ENCODE measurements at places on chromosomes 12 and 14.

- no peak for DNase-seq
Observed at GRCh38 chr14:24281636-24282035, 10.2 kb upstream of the RABGGTA start.

GRCh38 chr12:43011383-43011926 lies 421.9 kb upstream of the PRICKLE1 start:
- DNase-seq, result no peak

DNA sequence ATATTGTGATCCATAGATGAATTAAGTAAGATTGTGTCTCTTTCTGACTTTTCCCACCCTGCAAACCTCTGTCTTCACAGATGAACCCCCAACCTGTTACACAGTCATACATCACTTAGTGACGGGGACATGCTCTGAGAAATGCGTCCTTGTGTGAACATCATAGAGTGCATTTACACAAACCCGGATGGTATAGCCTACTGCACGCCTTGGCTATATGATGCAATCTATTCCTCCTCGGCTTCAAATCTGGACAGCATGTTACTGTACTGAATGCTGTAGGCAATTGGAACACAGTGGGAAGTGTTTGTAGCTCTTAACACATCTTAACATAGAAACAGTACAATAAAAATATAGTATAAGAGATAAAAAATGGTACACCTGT lies 7.4 kb upstream of the TESPA1 start:
- no peak for DNase-seq

DNA sequence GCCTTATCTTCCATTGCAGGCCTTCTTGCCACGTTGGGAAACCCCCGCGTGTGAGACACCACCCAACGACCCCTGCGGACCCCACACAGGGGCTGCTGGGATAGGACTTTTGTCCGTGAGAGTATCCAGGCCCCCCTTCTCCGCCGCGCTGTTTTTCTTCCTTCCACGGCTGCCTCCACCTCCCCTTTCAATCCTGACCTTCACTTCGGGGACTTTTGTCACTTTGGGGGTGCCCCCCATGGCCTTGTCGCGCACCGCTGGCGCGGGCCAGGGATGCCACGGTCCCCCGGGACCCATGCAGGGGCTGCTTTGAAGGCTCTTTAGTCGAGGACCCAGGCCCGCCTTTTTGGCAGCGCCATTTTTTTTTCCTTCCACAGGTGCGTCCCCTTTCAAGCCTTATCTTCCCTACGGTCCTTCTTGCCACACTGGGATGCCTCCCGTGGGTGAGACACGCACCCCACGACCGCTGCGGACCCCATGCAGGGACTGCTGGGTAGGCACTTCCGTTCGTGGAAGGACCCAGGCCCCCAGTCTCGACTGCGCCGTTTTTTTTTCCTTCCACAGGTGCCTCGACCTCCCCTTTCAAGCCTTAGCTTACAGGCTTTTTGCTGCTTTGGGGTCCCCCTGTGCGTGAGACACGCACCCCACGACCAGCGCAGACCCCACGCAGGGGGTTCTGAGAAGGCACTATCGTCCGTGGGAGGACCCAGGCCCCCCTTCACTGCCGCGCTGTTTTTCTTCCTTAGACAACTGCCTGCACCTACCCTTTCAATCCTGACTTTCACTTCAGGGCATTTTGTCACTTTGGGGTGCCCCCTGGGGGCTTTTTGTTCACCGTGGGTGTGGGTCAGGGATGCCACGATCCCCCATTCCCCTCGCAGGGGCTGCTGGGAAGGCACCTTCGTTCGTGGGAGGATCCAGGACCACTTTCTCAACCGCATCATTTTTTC lies 267.4 kb downstream of the ALG10 start:
- no peak for DNase-seq

- DNase-seq, result no peak
Observed at GRCh38 chr12:1256991-1257390, 266.0 kb downstream of the ERC1 start.

GRCh38 chr12:123022846-123023245 lies 42.4 kb downstream of the ARL6IP4 start:
- no peak for DNase-seq

- DNase-seq, result no peak
Observed at GRCh38 chr14:100554082-100554677, 33.0 kb downstream of the BEGAIN start.

GRCh38 chr12:57006809-57007475 lies 596 bp upstream of the ZBTB39 start:
- DNase-seq, result no peak

DNA sequence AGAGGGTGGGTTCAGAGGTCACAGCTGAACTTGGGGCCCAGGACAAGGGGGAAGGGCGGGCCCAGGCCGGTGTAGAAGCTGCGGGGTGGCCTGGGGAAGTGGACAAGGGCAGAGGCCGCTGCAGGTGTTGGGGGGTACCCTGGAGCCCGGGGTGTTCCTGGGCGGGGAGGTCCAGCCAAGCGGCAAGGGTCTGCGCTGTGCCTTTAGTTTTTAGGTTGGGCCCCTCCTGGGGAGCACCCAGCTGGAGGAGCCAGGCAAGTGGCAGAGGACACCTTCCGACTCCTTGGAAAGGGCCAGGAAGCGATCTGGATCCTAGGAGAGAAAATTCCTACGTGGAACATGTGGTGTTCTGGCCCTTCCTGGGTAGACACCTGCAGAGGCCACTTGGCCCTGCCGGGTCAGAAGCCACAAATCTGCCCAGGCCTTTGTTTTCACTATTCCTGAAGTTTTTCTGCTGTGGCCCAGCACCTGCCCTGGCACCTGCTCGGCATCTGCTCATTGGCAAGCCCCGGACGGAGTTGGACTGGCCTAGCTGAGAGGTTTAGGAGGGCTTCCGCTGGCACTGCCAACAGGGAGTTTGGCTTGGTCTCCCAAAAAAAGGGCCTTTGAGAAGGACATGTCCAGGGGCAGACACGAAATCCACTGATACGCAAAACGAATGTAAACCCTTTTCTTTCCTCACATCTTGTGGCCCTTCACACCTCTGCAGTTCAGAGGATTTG lies 61.1 kb downstream of the SMUG1 start:
- DNase-seq, result no peak

DNA sequence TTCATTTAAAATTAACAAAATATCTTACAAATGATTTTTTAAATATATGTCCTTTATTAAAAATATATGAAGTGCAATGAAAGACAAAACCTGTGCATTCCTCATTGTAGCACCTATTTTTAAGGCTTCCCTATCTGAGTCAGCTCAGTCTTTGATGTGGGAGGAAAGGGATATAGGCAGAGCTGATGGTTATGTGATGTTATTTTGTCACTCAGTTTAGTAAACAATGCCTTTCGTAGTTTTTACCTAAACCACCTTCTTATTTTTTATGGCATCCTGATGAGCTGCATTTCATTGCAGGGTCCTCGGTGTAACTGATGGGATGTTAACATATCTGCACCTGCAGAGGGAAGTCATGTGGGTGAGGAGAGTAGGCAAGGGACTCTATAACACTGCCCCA lies 58.9 kb upstream of the FRMD6 start:
- DNase-seq, result no peak

GRCh38 chr12:5432011-5432400 lies at the start of gene NTF3:
Gene NTF3, plus strand, starts transcription at chr12:5432108. Its CDS starts 217 bp downstream, at chr12:5432325.
- DNase-seq, result no peak

DNA sequence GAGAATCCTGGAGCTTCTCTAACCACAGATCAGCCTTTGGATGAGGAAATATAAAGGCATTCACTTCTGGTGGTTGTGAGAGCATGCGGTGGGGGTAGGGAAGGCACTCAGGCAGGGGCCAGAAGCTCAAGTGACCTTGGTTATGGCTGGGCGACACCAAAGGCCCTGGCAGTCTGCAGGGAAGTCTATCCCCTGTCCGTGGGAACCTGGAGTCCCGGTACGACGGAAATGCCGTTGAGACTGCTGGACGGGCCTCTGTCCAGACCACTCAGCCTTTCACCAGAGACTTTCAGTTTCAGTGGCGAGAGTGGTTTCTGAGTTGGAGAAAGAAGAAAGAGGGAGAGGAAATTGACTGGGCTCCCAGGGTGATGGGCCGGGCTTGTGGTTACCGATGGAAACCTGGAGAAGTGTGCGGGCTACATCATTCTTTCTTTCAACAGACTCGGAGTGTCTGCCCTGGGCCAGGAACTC lies 20.9 kb downstream of the ISCA2 start:
- no peak for DNase-seq

GRCh38 chr14:31476131-31476866 lies 11.5 kb downstream of the GPR33 start:
- DNase-seq, result no peak

GRCh38 chr12:65045269-65045668 lies 75.8 kb downstream of the WIF1 start:
- DNase-seq, result no peak

Data from DMS153 (cell line).